ENCODE measurements at places on chromosomes 6 and 20. TPM values are rescaled to one million over a fixed set of nuclear protein-coding genes. Genes with fewer than 3 reads are reported as not detected.

The RGS17 gene
- not detected for total RNA-seq

The C20orf96 gene
- 3.5 TPM for total RNA-seq

The ATP6V1G2 gene
- 2.0 TPM for total RNA-seq

The SNAP25 gene
- not detected for total RNA-seq

The FAM162B gene
- 12.3 TPM for total RNA-seq

The ZNF165 gene
- total RNA-seq, result 0.30 TPM

The SPATS1 gene
- not detected for total RNA-seq

The HLA-DOB gene
- not detected for total RNA-seq

DNA sequence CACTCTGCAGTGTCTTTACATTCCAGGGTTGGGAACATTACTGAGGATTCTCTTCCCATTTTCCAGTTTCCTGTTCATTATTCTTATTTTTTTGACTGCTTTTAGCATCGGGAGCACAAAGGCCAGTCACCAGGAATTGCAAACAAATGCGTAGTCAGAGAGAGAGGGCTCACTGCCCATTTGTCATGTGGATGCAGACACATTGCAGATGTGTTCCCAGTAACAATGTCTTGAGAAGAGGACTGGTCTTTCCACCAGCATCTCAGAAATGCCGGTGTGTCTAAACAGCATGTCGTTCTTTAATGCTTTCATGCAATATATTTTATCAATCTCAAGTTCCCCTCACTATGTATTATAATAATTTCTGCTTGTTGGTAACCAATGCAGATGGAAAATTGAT lies 952 bp upstream of the TAAR6 start:
- H3K27me3 ChIP-seq, result no peaks in the 10 kb centered on the region
- H3K4me1 ChIP-seq, result no peaks in the 10 kb centered on the region
- H3K36me3 ChIP-seq, result no peaks in the 10 kb centered on the region
- H3K27ac ChIP-seq, result no peak overlapping the region

DNA sequence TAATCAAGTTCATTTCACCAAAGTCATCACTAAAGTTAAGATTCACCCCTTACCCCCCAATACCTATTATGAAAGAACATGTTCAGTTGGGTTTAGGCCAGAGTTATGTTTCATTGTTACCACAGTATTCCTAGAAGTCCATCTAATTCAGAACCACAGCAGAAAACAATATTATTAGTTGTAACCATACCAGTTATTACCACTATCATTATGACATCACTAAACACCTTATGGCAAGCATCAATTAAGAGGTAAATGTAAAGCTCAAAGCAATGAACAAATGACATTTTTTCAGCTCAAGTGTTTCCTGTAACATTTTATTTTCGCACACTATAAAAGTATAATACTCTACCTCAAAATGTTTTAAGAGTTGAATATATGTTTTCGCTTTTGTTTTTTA lies 4.4 kb downstream of the CEP85L start:
- no peaks in the 10 kb centered on the region for H3K27me3 ChIP-seq
- H3K4me3 ChIP-seq, result no peak overlapping the region
- peak overlapping the region; percentile 1 for H3K27ac ChIP-seq
- DNase-seq, result no peak
- no peaks in the 10 kb centered on the region for H3K36me3 ChIP-seq
- H3K4me1 ChIP-seq, result no peaks in the 10 kb centered on the region

GRCh38 chr6:110044622-110045021 lies 66.5 kb downstream of the GPR6 start:
- H3K27ac ChIP-seq, result no peak overlapping the region
- H3K4me1 ChIP-seq, result peaks cover 7% of the 10 kb centered on the region
- H3K4me3 ChIP-seq, result no peak overlapping the region
- no peaks in the 10 kb centered on the region for H3K36me3 ChIP-seq
- H3K27me3 ChIP-seq, result no peaks in the 10 kb centered on the region
- DNase-seq, result no peak

DNA sequence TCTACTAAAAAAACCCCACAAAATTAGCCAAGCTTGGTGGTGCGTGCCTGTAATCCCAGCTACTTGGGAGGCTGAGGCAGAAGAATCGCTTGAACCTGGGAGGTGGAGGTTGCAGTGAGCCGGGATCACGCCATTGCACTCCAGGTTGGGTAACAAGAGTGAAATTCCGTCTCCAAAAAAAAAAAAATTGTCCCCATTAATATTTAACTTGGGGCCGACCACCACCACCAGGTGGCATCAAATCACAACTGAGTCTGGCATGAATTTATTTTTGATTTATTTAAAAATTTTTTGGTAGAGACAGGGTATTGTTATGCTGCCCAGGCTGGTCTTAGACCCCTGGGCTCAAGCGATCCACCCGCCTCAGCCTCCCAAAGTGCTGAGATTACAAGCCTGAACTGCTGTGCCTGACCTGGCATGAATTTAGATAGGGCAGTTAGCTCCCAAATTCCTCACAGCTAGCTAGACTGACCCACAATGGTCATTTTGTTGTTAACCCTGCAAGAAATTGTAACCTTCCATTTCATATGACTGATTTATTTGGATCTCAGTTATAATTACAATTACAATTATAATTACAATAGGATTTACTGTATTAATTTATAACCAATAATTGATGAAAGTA lies 17.1 kb upstream of the BEND3 start:
- DNase-seq, result peak; percentile 22
- H3K4me3 ChIP-seq, result no peak overlapping the region
- H3K4me1 ChIP-seq, result no peaks in the 10 kb centered on the region
- no peak overlapping the region for H3K27ac ChIP-seq

DNA sequence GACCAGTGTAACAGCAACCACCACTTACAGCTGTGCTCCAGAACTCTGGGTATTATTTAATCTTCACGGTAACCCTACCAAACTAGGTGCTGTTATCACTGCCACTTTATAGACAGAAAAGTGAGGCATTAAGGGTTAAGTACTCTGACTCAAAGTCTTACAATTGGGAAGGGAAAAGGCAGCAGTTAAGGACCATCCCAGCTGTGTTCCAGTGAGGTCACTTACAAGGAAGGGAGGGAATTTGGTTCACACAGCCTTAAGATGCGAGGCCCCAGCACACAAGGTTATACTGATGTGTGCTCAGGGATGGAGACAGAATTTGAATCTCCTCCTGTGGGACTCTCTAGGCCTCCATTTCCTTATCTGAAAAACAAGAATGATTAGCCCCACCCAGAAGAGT lies 46.7 kb downstream of the TRERF1 start:
- H3K4me1 ChIP-seq, result peaks cover 35% of the 10 kb centered on the region
- no peak overlapping the region for H3K27ac ChIP-seq
- H3K27me3 ChIP-seq, result no peaks in the 10 kb centered on the region
- DNase-seq, result no peak

DNA sequence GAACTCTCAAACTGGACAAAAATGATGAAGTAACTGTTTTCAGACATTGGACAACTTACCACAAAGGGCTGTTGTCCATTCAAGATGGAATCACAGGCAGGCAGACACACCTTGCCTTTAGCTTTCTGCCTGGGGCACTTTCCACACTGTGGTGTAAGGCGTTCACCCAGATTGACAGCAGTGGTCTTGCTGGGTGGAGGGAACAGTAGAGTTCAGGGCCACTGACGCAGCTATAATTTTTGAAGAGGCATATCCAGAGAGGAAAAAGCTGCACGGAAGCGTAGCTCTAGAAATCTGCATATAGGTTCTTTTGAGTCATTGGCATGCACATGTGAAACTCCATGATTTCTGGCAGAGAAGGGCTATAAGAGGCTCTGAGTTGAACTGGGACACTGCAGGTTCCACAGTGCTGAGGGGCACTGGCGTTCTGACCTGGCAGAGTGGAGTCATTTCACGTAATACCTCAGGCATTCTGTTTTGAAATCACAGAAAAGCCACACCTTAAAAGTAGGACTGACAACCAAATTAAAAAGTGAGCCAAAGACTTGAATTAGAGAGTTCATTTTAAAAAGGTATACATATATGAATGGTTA lies 105.0 kb upstream of the EDN1 start:
- H3K36me3 ChIP-seq, result no peaks in the 10 kb centered on the region
- H3K27ac ChIP-seq, result no peak overlapping the region
- no peak overlapping the region for H3K4me3 ChIP-seq
- no peak for DNase-seq

DNA sequence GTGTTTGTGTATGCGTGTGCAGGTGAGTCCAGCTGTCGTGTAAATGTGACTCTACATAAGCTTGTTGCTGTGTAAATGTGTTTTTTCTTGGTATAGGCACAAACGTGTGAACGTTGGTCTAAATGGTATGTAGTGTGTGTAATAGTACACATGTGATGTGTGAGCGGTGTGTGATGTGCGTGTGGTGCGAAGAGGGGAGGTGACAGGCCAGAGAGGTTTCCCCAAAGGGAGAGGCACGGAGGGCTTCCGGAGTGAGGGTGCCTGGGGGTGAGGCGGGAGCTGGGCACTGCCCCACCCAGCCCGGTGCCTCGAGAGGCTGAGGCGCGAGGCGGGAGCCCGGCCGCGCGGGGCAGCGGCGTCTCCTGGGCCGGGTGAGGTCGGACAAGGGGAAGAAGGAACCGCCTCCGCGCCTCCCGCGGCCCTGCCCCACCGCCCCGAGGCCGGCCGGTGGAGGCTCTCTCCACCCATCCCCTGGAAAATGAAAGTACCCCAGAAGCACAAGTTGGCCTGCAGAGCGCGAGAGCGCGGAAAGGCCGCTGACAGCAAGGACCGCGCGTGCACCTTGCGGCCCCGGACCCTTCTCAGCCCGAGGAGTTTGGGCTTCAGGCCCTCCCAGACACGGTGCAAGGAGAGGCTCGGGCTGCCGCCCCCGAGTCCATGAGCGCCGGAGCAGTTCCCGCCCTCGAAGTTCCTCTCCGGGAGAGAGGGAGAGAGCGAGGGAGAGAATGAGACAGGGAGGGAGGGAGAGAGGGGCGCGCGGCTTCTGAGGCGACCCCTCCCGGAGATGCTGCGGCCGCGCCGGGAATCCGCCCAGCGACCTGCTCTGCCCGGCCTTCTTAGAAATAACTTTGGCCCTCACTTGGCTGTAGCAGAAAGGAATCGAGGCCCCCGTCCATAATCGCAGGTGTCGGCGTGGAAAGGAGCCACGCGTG lies 43.2 kb upstream of the OSTM1 start:
- peak overlapping the region; percentile 49 for H3K4me3 ChIP-seq
- peaks cover 48% of the 10 kb centered on the region for H3K4me1 ChIP-seq
- DNase-seq, result no peak
- no peak overlapping the region for H3K27ac ChIP-seq
- H3K27me3 ChIP-seq, result no peaks in the 10 kb centered on the region
- H3K36me3 ChIP-seq, result no peaks in the 10 kb centered on the region

GRCh38 chr6:169902070-169902469 lies 150.6 kb downstream of the ERMARD start:
- no peak overlapping the region for H3K4me3 ChIP-seq
- DNase-seq, result no peak
- no peak overlapping the region for H3K27ac ChIP-seq
- no peaks in the 10 kb centered on the region for H3K36me3 ChIP-seq

- H3K27ac ChIP-seq, result peak overlapping the region; percentile 75
- H3K36me3 ChIP-seq, result peaks cover 7% of the 10 kb centered on the region
- no peak overlapping the region for H3K4me3 ChIP-seq
- no peak for DNase-seq
- peaks cover 26% of the 10 kb centered on the region for H3K4me1 ChIP-seq
Observed at GRCh38 chr20:10610251-10610650, 63.5 kb downstream of the JAG1 start.

GRCh38 chr6:53858913-53859312 lies 64.1 kb downstream of the LRRC1 start:
- H3K36me3 ChIP-seq, result no peaks in the 10 kb centered on the region
- peaks cover 40% of the 10 kb centered on the region for H3K4me1 ChIP-seq
- no peak overlapping the region for H3K27ac ChIP-seq
- DNase-seq, result no peak

- peak overlapping the region; percentile 67 for H3K27ac ChIP-seq
- no peaks in the 10 kb centered on the region for H3K27me3 ChIP-seq
- H3K4me3 ChIP-seq, result no peak overlapping the region
- no peaks in the 10 kb centered on the region for H3K36me3 ChIP-seq
Observed at GRCh38 chr6:163707387-163708355, 293.2 kb downstream of the QKI start.

DNA sequence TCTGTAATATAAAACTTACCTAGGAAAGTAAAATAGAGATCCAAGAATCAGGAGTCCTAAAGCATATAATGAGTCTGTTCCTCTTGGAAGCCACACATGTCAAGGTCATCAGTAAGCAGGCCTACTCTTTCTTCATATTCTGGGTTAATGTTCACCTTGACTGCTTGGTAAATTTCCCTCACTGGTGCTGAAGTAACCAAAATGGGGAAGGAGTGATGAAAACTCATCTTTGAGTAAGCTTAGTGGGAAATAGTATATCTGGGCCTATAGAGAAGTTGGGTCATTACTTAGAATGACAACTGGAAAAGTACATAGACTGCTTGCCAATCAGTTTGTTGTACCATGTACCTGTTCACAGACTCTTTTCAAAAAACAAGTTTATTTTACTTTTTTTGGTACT lies 6.6 kb downstream of the TSPYL4 start:
- DNase-seq, result no peak
- H3K27ac ChIP-seq, result no peak overlapping the region
- H3K36me3 ChIP-seq, result peaks cover 4% of the 10 kb centered on the region
- no peak overlapping the region for H3K4me3 ChIP-seq
- H3K4me1 ChIP-seq, result peaks cover 46% of the 10 kb centered on the region
- H3K27me3 ChIP-seq, result no peaks in the 10 kb centered on the region

DNA sequence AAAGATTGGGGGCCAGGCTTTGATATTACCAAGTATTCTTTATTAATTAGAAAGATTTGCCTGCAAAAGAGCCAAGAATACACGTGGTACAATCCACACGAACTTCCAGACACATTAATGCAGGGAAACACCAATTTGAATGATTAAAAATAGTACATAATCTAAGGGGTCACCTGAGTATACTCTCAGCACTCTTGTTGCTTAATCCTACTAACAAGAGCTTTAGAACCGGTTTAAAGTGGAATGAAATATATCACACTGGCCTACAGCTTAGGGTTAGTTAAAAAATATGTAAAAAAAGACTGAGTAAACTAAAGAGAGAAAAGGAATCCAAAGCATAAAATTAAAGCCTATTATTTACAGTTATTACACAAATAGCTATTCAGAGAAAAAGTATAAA lies 49.0 kb downstream of the COL9A1 start:
- DNase-seq, result no peak
- no peaks in the 10 kb centered on the region for H3K27me3 ChIP-seq

GRCh38 chr6:2917065-2917464 lies 14.0 kb upstream of the SERPINB9 start:
- no peaks in the 10 kb centered on the region for H3K4me1 ChIP-seq
- H3K27me3 ChIP-seq, result no peaks in the 10 kb centered on the region
- H3K36me3 ChIP-seq, result no peaks in the 10 kb centered on the region
- H3K27ac ChIP-seq, result no peak overlapping the region
- DNase-seq, result no peak
